ENCODE measurements at places on chromosomes 3 and 15.

DNA sequence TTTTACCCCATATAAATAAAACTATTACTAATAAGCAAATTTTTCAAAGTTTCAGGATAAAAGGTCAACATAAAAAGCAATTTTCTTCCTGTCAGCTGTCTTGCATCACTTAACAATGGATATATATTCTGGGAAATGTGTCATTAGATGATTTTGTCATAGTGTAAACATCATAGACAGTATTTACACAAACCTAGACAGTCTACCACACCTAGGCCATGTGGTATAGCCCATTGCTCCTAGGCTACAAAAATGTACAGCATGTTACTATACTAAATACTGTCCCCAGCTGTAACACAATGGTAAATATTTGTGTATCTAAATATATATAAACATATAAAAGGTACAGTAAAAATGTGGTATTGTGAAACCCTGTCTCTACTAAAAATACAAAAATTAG is 156.7 kb downstream of the ANO10 start:
- DNase-seq, result no peak

DNA sequence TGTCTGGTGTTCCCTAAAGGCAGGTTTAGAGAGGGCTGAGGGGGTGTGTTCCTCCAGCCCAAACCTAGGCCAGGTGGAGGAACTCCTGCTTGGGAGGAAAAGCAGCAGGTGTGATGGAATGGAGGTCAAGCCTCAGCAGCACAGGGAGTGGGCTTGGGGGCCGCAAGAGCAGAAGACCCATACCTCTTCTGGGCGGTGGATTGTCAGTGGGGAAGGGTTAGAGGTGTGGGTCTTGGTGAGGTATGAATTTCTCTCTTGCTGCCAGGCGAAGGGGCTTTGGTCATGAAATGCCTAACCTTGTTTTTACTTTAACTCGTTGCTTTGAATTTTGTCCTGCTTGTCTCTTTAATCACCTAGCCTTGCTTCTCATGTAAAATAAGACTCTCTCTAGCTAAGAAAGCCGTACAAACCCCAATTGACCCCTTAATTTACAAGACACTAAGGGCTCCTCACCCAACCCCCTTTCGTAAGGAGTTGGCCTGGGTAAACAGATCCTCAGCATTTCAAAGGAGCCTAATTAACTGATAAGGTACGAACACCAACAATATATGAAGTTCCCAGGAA is 38.9 kb downstream of the DHX30 start:
- no peak for DNase-seq

- no peak for DNase-seq
These were observed 60.3 kb upstream of the TRA2B start for GRCh38 chr3:185998136-185998535.

- DNase-seq, result no peak
These were observed 64.9 kb downstream of the DPH6 start for GRCh38 chr15:35481064-35481463.

GRCh38 chr3:107384907-107385306 is 7.7 kb downstream of the CCDC54 start:
- no peak for DNase-seq

Data from AG04450 (cell line).